Testis (tissue), 5 donors: ENCODE measurements at places on chromosomes 1 and 21. TPM values are rescaled to one million over a fixed set of nuclear protein-coding genes. Genes with fewer than 3 reads are reported as not detected.

FMN2 gene
- 4.3 TPM for polyA plus RNA-seq

ASB17 gene
- polyA plus RNA-seq = 78.7 TPM

SLC35E2B gene
- polyA plus RNA-seq = 25.9 TPM

PTPN7 gene
- polyA plus RNA-seq = 43.0 TPM

PRKAA2 gene
- 1.8 TPM for polyA plus RNA-seq

FCRL2 gene
- 0.36 TPM for polyA plus RNA-seq

CFHR2 gene
- not detected for polyA plus RNA-seq

CFHR3 gene
- not detected for polyA plus RNA-seq

REG4 gene
- 6.3 TPM for polyA plus RNA-seq

MEGF6 gene
- 9.0 TPM for polyA plus RNA-seq

ICOSLG gene
- 2.0 TPM for polyA plus RNA-seq

CD48 gene
- 6.1 TPM for polyA plus RNA-seq

USP21 gene
- 45.6 TPM for polyA plus RNA-seq

CNR2 gene
- 0.20 TPM for polyA plus RNA-seq

SPRR2G gene
- polyA plus RNA-seq = 1.9 TPM

PERM1 gene
- 0.65 TPM for polyA plus RNA-seq

AIRE gene
- 0.16 TPM for polyA plus RNA-seq
